Left forelimb (tissue), 1 donor: ENCODE measurements at places on chromosomes 4 and X.

- no peak for DNase-seq
These were observed 88.5 kb upstream of the TSPAN5 start for GRCh38 chr4:98746936-98747335.

DNA sequence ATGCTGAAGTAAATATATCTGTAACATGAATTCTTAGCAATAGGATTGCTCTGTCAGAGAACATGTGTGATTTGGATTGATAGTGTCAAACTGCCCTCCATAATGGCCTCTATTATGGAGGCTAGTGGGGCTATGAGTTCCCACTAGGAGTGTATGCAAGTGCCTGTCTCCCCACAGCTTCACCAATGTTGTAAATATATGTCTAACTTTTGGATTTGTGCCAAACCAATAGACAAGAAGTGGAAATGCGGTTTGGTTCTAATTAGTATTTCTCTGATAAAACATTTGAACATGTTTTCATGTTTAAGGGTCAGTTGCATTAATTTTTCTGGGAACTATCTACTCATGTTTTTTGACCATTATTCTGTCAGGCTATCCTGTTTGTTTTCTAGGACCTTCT, 28.1 kb downstream of the GPAT3 start:
- DNase-seq: no peak

GRCh38 chrX:111010111-111010510, 85.9 kb upstream of the PAK3 start:
- DNase-seq: no peak

DNA sequence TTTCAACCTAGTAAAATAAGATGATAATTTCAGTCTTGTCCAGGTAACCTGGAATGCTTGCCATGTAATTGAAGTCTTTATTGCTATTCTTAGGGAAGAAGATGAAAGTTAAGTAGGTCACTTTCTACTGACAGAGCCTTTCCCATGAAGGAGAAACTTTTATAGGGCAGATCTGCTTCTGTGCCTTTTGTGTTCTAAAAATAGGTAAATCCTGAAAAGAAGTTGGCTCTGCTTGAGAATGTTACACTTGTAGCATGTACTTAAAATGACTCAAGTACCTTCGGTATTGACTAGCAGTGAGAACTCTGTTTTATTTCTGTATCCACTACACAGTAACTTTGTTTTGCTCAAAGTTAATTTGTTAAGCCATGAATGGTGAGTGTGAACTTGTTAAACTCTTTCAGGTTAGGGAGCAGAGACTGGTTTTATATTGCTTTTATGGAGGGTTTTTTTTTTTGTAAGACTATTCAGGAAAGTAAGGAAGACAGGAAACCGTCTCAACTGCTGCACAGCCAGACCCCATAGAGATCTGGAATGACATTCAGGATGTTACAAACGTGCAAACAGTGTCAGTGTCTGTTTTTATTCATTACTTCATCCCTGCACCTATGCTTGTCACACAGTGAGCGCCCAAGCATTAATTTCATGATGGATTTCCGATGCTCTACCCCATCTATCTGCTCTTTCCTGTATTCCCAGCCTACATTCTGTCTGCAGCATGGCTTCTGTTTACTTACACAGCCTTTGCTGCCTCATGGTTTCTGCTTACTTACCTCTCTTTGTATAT, 53.0 kb downstream of the SEPTIN11 start:
- DNase-seq: no peak

- DNase-seq: no peak
These were observed 3.3 kb downstream of the RADX start for GRCh38 chrX:106615041-106615440.
